AG04449 (cell line): ENCODE measurements at places on chromosomes 7 and 10.

DNA sequence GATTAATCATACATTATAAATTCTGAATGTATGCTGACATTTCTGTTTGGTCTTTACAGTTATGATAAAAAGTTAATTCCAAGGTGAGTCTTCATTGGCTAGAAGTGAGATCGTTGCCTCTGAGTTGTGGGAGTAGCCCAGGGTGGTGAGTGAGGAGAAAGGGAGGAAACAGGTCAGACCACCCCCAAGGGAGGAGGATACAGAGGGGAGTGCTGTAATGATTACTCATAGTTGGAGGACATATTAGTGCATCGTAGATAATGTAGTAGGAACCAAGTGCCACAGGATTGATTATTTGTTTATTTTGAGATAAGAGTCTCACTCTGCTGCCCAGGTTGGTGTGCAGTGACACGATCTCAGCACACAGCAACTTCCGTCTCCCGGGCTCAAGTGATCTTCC is 672.2 kb downstream of the INHBA start:
- no peak for DNase-seq

- no peak for DNase-seq
These were observed 196.2 kb downstream of the PLXNA4 start for GRCh38 chr7:132380059-132380458.

GRCh38 chr10:62072901-62073300 is 171.4 kb downstream of the ARID5B start:
- no peak for DNase-seq

- DNase-seq = no peak
These were observed 31.0 kb downstream of the MKI67 start for GRCh38 chr10:128095027-128095752.

- no peak for DNase-seq
These were observed 1.5 kb downstream of the ARHGAP21 start for GRCh38 chr10:24722131-24722675.

DNA sequence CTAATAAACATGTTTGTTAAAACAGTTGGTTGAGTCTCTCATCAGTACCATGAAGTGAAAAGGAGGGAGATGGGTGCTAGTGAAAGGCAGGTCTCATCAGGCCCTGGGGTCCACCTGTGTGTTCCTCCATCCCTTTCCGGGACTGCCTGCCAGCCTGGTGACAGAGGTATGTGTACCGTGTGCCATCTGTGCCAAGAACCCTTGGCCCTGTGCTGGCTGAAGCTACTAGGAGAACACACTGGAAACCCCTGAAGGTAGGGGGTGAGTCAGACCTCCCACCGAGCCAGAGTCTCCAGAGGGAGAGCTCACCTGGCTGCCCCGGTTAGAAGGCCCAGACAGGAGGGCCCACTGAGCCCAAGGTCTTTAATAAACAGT is 2.3 kb downstream of the DDIT4 start:
- no peak for DNase-seq

DNA sequence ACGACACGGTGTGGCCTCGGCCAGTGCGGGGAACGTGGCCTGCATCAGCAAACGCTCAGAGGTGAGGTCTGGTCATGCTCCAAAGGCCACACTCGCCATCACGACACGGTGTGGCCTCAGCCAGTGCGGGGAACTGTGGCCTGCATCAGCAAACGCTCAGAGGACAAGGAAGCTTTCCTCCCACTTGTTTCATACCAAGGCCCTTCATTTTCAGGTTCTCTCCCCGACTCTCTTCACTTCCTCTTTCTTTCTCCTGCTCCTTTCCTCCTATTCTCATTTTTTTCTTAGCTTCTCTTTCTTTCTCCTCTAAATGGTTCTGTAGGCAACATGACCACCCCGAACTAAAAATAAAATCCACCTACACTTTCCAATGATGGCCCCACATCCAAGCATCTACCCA is 384.4 kb upstream of the SHH start:
- DNase-seq = no peak

DNA sequence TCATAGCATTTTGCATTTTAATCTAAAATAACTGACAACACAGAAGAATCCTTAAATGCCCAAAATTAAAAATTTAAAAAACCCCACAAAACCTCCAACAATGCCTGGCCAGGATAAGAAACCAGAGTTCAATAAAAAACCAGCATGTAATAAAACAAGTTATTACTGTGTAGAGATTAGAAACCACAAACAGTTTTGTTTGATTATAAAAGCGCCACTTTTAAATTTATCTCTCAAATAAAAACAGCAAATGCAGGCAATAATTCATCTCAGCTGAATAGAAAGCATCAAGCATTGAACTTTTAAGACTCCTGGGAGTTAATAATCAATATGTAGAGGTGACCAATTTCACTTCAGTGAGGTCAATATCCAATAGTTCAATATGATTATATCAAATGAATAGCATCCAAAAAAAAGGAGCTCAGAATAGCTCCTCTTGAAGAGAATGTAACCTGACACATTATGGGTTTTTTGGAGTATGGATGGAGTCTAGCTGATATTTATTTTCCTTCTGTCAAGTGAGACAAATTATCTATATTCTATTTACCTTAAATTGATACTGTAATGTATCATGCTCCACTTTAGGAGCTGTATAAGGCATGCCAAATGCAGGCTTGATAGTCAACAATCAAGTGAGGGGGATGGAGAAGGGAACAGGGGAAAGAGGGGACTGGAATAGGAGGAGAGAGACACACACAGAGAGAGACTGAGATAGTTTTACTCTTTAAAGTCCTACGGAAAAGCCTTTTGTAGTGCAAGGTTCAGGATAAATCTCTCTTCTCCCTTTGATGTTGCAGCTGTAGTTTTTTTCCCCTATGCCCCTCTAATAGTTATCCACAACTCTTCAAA is 130.9 kb downstream of the RSU1 start:
- no peak for DNase-seq

GRCh38 chr10:51233337-51234100 is 159.2 kb downstream of the PRKG1 start:
- DNase-seq = no peak

DNA sequence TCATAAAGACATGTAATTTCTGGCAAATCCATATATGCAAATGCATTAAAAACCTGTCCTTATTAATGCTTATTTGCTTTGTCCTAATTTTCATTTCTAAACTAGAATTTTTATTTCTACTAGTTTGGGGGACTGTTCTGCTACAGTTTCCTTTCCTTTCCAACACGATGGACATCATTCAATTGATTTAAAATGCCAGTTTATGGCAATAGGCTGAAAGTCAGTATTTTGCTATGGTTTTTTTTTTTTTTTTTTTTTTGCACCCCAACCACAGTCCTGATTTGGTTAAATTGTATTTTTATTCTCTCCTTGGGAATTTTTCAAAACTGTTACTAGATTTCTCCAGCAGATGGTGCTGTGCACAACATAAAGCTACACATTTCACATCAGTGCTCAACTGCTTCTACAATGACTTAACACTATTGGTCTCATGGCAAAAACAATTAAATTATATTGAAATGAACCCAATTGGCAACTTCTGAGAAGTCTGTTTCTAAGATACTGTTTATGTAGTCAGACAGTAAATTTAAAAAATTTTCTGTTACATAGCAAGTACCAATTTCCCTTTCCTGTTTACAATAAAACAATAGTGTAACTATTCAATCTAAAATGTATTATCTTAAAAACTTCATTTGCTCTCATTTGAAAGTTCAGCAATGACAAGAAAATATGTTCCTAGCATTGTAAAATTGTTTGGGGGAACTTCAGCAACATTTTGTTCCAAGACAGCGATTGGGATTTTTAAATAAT is 193.8 kb upstream of the CCDC6 start:
- no peak for DNase-seq

DNA sequence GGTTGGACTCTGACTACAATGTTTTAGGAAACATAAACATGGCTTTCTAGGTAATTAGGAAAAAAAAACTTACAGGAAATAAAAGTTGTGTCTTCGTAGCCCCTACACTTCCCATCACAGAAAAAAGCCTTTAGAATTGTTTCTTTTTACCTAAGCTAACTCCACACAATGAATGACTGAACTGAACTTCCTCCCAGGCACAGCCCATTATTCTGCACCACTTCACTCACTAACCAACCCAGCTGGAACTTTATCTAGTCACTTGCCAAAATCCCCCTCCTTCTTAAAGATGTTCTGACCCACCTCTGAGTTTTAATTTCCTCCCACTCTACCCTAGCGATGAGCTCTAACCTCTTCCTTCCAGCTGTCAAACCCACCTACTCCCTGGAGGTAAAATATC is 91.7 kb upstream of the MEOX2 start:
- DNase-seq = no peak

DNA sequence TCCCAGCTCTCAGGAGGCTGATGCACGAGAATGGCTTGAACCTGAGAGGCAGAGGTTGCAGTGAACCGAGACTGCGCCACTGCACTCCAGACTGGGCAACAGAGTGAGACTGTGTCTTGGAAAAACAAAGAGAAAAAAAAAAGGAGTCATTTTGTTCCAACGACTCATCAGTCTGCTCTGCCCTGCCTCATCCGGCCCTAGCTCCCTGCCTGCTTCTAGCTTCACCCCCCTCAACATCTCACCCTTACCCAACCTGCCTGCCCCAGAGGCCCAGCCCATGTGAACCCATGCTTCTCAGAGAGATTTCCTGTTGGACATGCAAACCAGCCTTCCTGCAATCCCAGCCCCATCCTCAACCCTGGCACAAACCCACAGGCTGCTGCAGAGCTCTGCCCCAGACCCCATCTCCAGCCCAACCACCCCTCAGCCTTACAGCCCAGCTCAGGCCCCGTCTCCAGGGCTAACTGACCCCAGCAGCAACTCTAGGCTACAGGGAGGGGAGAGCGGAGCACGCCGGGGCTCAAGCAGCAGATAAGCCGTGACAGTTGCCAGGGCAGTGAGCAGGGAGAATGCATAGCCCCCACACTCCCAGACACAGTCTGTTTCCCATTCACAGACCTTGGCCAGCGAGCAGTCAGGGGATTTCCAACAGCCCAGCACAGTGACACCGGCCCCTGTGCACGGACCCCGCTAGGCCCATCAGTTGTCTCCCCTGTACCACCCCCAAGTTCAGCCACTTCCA is 86.0 kb upstream of the KCTD7 start:
- no peak for DNase-seq

- DNase-seq = no peak
These were observed 26.5 kb downstream of the DNAJB12 start for GRCh38 chr10:72328045-72328828.

DNA sequence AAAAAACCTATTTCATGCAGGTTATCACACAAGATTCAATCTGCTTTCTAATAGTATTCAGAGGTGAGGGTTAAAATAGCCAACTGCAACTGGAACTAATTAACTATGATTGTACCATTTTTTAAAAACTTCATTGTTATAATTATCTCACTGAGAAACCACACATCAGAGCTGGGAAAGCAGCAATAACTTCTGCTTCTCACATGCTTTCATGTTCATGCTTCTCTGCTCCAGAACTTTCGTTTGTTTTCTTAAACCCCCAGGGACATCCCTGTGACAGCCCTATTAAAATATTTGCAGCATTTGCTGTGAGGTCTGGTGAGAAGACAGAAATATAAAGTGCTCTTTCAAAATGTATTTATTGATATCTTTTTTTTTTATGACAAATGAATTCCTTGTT is 389.0 kb upstream of the SORCS1 start:
- DNase-seq = peak; percentile 53

GRCh38 chr7:919114-919442 is 35.4 kb downstream of the ADAP1 start:
- DNase-seq = no peak

GRCh38 chr10:113144576-113144975 is 194.5 kb downstream of the TCF7L2 start:
- DNase-seq = no peak

GRCh38 chr10:124248056-124249045 is 155.0 kb upstream of the CHST15 start:
- DNase-seq = no peak

DNA sequence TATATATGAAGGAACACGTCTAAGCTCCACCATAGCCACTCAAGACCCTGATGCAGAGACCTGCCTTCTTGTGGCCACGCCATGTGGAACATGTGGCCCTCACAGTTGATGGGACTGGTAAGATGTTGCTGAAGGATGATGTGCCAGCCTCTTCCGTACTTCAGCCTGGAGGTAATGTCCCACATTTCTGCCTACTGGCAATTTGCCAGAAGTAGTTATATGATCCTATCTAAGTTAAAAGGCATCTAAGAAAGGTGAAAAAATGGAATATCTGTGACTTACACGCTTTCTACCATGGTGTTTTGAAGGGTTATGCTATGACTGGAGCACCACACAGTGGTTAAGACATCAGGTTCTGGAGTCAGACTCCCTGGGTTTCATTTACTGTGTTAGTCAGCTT is 948.7 kb upstream of the GHITM start:
- DNase-seq = no peak
